CD8-positive, alpha-beta memory T cell (primary cell): ENCODE measurements at places on chromosomes 4 and X.
A peak's percentile ranks its signal among the peaks of the same experiment; 100 is the strongest.

DNA sequence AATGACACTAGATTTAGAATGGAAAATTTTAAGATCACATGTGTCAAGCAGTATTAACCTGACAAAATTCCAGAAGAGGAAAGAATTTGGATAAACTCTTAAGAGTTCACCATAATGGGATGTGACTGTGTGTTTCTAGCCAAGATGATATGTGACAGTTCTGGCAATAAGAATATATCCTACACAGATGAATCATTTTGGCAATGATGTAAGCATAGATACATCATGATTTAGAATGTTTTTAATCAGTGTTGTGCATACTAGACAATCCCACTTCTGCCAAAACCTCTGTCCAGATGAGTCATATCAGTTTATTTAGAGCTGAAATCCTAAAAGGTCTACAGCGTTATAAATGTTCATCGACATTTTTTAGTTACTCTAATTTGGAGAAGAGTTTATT is 48.8 kb downstream of the PTCHD1 start:
- DNase-seq, result no peak

- DNase-seq, result no peak
Measured at GRCh38 chr4:184937030-184937710, 81.1 kb upstream of the HELT start.

DNA sequence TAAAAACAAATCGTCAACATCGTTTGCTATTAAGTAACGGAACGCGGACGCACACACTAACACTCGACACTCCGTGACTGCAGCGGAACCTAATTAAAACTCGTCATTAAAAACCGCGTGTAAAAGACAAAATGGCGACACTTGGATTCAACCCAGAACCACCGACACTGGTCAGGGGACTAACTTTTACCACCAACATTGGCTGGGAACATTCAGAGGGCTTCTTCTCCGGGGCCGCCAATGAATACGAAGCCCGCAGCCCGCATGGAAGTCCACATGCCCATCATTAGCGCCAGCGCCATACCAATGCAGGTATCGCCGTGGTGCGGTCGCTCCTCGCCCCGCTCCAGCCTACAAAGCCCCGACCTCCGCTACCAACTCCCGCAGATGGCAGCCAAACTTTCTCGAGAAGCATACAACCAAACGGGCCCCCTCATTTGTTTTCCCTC is 498 bp downstream of the RBMX start:
- DNase-seq, result peak; percentile 53

GRCh38 chr4:148261848-148262247 is 180.4 kb downstream of the NR3C2 start:
- no peak for DNase-seq

DNA sequence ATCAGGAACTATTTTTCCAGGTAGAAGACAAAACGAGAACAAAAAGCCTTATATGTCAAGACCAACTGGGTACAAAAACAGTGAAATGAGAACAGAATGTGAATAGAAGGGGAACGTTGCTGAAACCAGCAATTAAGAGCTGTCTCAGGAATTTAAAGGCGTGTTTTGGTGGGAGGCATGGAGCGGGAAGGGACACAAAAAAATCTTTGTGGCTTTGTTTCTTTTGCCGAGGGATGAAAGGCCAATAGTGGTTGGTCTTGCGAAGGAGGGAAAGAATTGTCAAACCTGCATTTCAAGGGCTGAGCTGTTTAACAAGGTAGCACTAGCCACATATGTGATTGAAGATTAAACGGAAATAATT is 103.8 kb downstream of the USP46 start:
- no peak for DNase-seq

DNA sequence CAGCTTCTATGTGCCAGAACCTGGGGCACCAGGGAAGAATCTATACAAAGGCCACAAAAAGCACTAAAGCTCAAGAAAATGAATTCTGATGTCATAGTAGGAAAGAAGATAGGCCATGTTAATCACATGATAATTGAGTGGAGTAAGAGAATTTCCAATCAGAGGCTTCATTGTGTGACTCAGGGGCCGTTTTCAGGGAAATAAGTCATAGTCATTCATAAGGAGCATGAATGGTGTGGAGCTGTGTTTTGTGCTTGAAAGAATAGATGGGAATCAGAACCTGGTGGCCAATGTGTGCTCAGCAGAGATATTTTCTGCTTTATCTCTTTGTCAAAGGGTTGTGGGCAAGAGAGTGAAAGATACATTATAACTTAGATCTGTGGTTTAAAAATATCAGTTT is 102.4 kb upstream of the ZDHHC15 start:
- no peak for DNase-seq

DNA sequence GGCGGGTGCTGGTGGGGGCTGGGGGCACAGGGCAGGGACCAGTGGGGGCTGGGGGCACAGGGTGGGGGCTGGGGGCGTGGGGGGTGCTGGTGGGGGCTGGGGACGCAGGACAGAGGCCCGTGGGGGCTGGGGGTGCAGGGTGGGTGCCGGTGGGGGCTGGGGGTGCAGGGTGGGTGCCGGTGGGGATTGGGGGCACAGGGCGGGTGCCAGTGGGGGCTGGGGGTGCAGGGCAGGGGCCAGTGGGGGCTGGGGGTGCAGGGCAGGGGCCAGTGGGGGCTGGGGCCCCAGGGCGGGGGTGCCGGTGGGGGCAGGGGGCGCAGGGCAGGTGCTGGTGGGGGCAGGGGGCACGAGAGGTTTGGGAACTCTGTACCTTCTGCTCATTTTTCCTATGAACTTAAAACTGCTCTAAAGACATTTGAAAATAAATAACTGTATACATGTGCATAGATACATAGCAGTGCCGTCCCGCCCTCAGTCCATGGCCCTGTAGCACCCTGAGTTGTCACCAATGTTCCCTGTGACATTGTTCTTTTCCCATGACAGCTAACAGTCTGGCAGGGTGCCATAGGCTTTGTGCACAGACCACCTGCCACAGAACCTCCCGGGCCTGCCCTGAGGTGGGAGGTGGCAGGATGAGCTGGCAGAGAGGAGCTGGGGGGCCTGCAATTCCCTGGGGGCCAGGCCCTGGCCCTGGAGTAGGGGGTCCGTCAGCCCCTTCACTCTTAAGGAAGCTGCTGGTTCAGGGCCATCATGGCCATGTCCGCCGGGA is 35.6 kb upstream of the ADRA2C start:
- DNase-seq, result no peak

GRCh38 chr4:168560184-168561180 is 63.6 kb downstream of the PALLD start:
- DNase-seq, result no peak

DNA sequence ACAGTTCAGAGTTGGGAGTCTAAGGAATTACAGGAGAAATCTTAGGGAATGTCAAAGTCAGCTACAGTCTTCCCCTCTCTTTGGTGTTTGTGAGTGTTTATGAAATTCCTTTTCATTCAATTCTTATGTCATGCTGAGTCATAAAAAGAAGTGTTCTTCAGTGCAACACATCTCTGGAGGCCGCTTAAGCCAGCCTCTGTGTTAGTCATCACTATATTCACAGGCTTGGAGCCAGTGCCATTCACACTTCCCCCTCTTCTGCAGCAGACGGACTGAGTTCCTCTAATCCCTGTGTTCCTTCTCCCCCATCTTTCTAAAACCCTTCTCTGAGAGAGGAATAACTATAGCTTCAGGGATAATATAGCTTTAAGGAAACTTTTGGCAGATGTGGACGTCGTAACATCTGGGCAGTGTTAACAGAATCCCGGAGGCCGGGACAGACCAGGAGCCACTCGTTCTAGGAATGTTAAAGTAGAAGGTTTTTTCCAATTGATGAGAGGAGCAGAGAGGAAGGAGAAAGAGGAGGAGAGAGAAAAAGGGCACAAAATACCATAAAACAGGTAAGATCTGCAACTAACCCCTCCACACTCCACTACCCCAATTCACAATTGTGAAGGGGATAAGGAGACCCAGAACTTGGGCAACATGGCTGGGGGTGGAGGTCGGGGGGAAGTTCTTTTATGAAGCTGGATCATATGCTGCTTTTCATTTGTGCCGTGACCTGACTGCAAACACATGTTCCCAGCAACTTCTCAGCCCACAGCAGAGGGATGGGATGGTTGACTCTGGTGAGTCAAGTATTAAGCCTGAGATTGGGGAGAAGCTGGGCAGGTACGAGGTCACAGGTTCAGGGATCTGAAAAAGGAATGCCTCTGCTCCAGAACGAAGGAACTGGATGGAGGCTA is at the start of gene SRPX2:
Gene SRPX2 (plus strand): TSS at position 244 of the 905 bp plus-strand sequence. CDS start 2,124 bp downstream, outside the sequence.
- DNase-seq, result no peak

DNA sequence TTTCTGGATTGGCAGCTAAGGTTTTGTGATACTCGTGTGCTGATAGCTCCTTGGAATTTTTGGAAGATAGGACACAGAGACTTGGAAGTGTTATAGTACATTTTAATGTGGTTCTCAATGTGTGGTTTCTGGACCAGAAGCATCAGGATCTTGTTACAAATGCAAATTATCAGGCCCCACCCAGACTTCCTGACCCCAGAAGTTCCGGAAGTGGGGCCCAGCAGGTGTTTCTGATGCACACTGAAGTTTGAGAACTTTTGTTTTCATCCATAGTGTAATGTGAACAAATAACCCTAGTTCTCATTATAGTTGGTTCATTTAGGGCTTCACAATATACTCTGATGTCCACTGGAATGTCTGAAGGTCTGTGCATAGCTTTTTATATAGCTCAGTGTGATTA is 49.6 kb downstream of the LAMP2 start:
- DNase-seq, result no peak

DNA sequence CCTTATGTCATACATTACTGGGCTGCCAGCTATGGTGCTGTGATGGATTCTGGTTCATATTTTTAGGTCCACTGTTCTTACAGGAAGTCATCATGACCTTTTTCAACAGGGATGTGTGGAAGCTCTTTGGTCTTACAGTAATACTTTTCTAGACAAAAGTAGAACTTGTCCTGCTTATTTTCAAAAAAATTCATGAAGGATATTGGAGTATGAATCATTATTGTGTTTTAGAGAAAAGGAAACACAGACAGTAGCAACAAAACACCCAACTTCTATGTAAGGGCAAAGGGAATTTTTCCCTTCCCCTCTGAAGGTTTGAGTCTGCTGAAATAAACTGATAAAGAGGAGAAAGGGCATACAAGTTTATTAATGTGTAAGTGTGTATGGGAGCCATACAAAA is 54.7 kb upstream of the FAM9C start:
- no peak for DNase-seq

GRCh38 chrX:2958199-2958598 is 29.1 kb upstream of the ARSD start:
- no peak for DNase-seq

- no peak for DNase-seq
Measured at GRCh38 chr4:17504081-17504480, 7.8 kb downstream of the QDPR start.

- no peak for DNase-seq
Measured at GRCh38 chrX:14508025-14508690, 21.2 kb upstream of the GLRA2 start.

- DNase-seq, result no peak
Measured at GRCh38 chrX:17682259-17682658, 55.0 kb upstream of the SCML1 start.

- DNase-seq, result no peak
Measured at GRCh38 chrX:119541188-119541587, 24.0 kb downstream of the STEEP1 start.

DNA sequence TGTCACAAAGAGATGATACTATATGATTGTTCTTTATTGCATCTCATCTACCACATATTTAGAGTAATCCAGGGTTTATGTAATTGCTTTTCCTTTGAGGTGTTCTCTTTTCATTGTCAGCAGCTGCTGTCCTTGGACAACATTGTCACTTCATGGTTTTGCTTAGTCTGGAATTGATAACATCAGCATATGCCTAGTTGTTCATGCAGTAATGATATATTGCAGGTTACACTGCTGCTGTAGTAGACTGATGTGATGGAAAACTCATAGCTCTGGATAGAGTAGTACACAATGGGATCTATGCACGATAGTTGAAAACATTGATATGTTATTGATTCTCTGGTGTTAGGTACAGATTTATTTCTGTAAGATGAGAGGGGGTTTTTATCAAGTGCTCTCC is 13.7 kb downstream of the NEIL3 start:
- DNase-seq, result no peak

- DNase-seq, result no peak
Measured at GRCh38 chr4:182193311-182193710, 49.9 kb upstream of the TENM3 start.

DNA sequence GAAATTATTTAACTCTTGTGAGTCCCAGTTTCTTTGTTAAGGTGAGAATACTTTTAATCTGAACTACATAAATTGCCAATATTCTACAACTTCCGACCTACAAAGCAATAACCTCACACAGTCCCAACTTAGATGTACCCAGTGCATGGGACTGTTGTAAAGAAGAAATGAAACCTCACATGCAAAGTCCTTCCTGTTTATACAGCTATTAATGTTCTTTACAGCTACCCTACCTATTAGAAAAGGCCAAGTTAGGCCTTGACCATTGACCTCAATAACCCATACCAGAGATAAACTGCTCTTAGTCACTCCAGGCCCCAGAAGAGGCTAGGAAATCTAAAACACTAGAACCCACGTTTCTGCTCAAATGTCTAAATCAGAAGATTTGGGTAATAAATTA is 920.1 kb upstream of the TENM3 start:
- DNase-seq, result no peak

- DNase-seq, result no peak
Measured at GRCh38 chr4:72432282-72432681, 136.7 kb downstream of the ADAMTS3 start.

DNA sequence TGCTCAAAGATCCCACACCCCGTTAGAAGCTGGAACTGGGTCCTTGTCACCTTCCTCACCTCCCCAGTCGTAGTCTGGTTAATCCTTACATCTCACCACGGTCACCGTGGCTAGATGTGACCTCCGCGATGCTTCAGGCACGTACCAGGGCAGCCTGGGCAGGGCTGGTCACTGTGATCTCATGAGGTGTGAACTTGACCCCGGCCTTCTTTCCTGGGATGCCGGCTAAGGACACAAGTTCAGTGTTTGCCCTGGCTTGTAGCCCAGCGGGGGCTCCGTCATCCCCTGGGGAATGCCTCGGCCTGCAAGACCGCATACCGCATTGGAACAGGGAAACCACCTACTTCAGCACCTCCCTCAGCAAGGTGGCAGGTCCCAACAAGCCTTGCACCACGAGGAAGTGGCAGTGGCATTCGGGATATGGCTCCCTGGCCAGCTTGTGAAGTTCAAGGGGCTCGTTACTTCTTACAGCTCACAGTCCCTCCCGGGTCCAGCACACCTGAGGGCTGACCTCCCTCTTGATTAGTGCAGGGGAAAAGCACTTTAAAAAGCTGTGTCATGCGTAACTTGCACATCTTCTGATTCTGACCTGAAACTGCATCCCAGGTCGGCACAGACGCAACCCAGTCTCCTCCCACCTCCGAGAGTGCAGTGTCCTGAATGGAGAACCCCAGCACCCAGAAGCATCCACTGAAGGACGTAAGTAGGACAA is 25.9 kb downstream of the NOP14 start:
- no peak for DNase-seq

GRCh38 chr4:74794382-74795010 is at the start of gene BTC:
Gene BTC (minus strand): TSS chr4:74794523. CDS start chr4:74794325, 198 bp downstream.
- DNase-seq, result no peak

DNA sequence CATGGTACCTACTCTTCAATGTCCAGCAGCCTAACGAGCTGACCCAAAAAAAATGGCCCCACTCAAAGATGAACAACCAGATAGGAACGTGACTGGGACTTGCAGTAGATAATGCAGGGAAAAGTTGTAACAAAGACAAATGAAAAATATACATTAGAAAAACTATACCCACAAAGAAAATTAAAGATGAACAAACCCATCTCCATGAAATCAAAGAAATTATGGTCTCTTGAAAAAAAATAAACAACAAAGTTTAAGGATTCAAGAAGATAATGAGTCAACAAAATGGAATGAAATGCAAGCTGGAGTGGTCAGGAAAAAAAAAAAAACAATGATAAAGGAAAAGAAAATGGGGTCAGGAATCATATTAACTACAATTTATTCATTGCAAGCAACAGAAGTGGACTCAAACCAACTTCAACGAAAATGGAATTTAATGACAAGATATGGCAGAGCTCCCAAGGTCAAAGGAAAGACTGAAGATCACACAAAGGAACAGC is 309.8 kb upstream of the GALNT7 start:
- no peak for DNase-seq
